Ovary (tissue), 10 donors: ENCODE measurements at places on chromosomes 6 and 20. TPM values are rescaled to one million over a fixed set of nuclear protein-coding genes. Genes with fewer than 3 reads are reported as not detected.

DNA sequence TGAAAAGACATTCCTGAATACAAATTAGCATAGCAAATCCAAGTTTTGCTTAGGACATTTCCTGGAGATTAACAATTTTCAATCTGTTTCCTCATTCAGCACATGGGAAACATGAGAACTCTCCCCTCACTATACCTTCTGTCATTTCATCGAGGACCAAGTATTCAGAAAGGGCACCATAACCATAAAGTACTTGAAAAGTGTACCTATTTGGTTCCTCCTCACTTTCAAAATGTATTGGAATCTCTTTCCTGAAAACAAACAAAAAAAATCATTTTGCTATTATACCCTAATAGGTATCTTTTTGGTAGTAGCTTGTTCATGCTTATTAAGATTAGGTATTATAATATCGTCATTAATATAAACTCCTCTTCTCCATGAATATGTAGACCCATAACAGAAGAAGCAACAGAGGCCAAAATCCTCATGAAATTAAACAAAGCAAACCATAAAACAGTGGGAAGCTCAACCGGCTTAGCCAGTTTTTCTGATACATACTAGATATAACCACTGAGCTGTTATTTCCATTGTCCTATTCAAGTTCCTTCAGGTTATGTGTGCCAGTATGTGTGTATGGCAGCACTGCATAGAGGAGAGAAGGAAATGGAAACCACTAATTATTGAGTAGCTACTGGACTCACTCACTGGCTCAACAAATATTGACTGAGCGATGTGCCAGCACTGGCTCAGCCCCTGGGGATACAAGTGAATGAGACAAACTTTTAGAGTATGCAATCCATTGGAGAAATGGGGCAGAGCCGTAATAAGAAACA lies 274.0 kb downstream of the MAFB start:
- DNase-seq: no peak

- no peak for DNase-seq
These were observed 69.2 kb upstream of the TBC1D7 start for GRCh38 chr6:13397359-13398068.

DNA sequence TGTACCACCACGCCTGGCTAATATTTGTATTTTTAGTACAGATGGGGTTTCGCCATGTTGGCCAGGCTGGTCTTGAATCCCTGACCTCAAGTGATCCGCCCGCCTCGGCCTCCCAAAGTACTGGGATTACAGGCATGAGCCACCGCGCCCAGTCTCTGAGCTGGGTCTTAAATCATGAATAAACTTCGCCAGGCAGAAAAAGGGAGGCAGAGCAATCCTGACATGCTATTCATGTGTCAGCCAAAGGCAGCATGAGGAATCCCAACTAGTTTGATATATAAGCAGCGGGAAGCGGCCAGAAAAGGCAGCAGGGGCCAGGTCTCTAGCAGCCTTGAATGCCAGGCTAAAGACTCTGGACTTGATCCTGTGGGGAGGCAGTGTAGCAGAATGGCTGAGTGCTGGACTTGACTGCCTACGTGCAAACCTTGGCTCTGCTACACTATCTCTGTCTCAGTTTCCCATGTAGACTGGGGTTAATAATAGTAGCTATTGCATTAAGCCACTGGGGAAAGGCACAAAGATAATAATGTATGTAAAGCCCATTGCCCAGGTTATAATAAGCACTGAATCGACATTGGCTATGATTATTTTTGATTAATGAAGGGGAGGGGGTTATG lies 1.8 kb downstream of the PROCR start:
- DNase-seq: no peak

GDAP1L1 gene
- total RNA-seq: 1.4 TPM

GRCh38 chr6:2784930-2785329 lies 19.7 kb downstream of the WRNIP1 start:
- DNase-seq: no peak

DNA sequence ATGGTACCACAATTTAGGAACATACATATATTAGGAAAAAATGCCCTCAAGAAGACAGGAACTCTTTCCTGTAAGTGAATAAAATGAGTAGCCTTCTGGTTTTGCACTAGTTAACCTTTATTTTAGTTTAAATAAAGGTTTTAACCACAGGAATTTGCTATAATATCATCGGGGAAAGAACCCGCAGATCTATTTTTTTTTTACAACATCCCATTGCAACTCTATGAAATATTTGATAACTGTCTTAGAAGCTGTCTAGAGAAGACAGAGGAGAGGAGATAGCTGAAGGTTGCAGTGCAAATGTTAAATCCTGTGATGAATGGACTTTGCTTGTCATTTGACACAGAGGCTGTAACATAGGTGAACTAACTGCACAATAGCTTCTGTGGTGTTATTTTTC lies 69.5 kb downstream of the TINAG start:
- no peak for DNase-seq

DUSP15 gene
- 5.5 TPM for total RNA-seq

ECT2L gene
- 6.8 TPM for total RNA-seq

DNA sequence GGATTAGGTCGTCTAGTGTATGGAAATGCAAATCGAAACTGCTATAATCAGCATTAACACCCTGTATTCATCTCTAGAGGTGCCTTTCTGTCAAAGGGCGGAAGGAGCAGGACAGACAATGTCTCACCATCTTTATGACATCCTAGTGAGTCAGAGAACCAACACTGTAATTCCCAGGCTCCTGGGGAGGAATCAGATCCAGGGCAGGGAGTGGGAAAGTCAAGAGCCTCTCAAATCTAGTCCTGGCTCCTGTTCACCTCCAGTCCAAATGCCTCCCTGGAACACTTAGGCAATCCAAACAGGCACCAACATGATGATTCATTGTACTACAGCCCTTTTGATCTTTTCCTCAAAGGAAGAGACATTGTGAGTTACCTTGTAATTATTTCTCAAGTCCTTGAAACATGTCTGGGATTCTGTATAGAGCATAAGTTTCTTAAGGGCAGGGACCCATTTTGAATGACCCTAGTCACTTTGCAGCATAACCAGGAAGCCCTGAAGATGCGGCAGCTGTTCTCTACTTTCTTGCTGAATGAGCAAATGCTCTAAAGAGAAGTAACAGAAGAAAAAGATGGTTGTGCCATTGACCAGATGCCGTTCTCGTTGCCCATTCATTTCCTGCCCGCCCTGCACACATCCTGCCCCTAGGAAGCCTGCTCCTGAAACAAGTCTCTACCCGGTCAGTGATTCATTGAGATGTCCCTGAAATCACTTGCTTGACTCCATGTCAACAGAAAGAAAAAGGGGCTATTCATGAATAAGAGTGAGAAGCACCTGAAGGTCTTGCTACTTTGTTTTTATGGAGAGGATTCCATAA lies 112.8 kb upstream of the JARID2 start:
- DNase-seq: no peak

- DNase-seq: no peak
These were observed 20.4 kb downstream of the EPB41L2 start for GRCh38 chr6:131042664-131043063.

NINL gene
- total RNA-seq: 20.3 TPM

NMBR gene
- total RNA-seq: not detected

E2F1 gene
- total RNA-seq: 4.0 TPM

GRCh38 chr6:116847227-116847626 lies 18.3 kb upstream of the GPRC6A start:
- no peak for DNase-seq

- peak; percentile 56 for DNase-seq
These were observed 67.8 kb upstream of the RALGAPA2 start for GRCh38 chr20:20780127-20780824.

GRCh38 chr6:133341607-133342158 lies 100.5 kb downstream of the EYA4 start:
- DNase-seq: no peak

GRCh38 chr6:158115102-158115501 lies 53.0 kb downstream of the SERAC1 start:
- no peak for DNase-seq

DNA sequence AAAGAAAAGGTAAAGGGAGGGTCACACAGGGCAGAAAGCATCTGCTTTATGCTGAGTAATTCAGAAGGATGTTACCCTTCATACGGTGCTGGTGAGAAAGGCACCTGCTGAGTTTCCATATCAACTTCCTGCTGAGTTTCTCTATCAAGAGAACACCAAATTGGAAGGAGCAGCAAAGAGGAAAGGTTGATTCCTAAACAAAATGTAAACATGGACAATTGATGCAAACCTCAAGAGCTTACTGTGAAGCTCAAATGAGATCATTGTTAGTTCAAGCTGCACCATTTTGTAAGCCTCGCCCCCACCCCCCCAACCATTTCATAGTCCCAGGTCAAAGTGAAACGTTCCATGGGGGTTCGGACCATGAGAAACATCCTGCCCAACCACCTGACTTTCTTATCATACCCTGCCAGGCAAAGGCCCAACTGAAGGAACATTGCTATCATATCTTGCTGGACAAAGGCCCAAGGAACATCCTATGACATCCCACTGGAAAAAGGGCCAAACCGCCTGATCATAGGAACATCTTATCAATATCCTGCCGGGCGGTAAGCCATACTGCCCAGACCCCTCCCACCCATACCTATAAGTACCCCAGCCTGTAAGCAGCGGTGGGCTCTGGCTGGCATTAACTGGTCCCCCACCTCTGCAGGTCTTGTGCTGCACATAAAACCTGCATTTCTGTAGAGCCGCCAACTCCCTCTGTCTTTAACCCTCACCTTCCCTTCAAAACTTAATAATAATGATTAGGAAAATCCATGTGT lies 171.6 kb downstream of the UBE3D start:
- DNase-seq: no peak

ZNF184 gene
- total RNA-seq: 8.3 TPM

- no peak for DNase-seq
These were observed 28.9 kb upstream of the CD83 start for GRCh38 chr6:14088600-14089192.

DNA sequence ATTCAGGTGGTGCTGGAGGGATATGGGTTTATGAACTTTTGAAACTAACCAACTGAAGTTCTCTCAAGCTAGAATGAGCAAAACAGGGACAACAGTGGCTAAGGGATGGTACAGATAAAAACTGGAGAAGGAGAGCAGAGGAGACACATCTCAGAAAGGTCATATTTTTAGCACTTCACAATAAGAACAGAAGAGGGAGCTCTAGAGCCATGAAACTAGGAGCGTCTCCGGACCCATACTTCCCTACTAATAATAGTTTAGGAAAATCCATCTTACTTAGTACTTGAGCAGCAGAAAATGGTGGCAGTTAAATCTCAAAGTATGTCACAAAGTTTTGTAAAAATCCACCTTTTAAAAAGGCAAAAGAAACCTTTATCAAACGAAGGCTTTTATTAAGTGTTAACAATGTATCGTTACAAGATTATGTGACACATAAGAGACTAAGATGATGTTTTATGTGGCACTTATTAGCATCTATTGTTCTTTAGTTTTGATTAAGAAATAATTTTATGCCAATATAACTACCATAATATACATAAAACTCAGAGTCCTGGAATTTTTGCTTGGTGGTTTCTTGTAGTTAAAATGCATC lies 278.6 kb downstream of the TBC1D32 start:
- DNase-seq: no peak

GRCh38 chr20:58697201-58697866 lies 4.7 kb downstream of the NPEPL1 start:
- DNase-seq: peak; percentile 24

DNA sequence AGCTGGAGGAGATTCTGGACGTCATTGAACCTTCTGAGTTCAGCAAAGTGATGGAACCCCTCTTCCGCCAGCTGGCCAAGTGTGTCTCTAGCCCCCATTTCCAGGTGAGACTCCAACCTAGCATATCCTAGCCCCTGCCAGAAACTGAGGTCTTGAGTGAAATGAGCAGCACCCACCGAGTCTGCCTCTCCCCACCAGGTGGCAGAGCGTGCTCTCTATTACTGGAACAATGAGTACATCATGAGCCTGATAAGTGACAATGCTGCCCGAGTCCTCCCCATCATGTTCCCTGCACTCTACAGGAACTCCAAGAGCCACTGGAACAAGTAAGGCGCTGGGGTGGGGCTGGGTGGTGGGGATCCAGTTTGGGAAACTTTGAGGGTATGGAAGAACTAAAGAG lies 4.6 kb downstream of the MEA1 start:
- DNase-seq: no peak

DNA sequence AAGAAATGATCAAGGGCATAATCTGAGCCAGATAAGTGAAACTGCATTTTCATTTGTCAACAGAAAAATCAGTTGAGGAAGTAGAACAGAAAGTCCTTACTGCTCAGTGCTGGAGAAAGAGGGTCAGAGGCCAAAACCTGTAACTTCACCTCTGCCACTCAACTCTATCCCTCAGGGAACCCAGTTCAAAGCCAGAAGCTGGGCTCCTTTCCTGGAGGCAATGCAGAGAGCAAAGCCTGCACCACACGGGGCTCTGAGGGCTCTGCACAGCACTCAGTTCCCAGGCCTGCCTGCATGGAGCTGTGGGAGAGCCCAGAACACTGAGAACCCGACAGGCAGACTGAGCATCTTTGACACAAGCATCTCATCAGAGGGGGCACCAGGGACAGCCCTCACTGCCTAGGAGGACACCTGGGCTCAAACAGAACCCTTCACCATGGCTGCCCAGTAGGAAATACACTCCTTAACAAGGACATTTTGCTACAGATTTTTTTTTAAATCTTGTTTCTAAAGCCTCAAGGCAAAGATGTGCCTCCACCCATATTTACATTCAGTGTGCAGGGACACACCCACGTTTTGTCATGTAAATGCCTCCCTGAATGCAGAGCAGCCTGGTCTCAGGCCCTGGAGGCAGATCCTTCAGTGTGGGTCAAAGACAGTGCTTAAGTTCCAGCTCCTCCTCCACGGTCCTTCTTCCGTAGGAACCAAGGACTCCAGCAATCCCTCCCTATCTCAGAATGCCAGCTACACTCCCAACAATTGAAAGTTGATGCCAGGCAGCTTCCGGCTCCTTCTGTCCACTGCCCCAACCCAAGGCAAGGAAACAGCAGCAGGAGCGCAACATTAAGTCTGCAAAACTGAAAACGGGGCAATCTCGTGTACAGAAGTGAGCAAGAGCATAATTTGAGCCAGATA lies 6.6 kb downstream of the RNASET2 start:
- no peak for DNase-seq

MBOAT1 gene
- total RNA-seq: 13.4 TPM

MYCT1 gene
- total RNA-seq: 4.8 TPM

- DNase-seq: no peak
These were observed 877.8 kb downstream of the EPHA7 start for GRCh38 chr6:92541448-92542060.

GRCh38 chr6:113092795-113093194 lies 745.7 kb downstream of the RFPL4B start:
- DNase-seq: no peak

GRCh38 chr6:144749263-144749662 lies 464.1 kb downstream of the UTRN start:
- DNase-seq: no peak

GRCh38 chr20:43102394-43102793 lies 87.3 kb downstream of the PTPRT start:
- DNase-seq: no peak

- DNase-seq: no peak
These were observed 3.9 kb downstream of the SYNJ2 start for GRCh38 chr6:157985378-157986155.

TPD52L1 gene
- total RNA-seq: 154 TPM

OPRM1 gene
- not detected for total RNA-seq

SAMD3 gene
- 0.81 TPM for total RNA-seq

DNA sequence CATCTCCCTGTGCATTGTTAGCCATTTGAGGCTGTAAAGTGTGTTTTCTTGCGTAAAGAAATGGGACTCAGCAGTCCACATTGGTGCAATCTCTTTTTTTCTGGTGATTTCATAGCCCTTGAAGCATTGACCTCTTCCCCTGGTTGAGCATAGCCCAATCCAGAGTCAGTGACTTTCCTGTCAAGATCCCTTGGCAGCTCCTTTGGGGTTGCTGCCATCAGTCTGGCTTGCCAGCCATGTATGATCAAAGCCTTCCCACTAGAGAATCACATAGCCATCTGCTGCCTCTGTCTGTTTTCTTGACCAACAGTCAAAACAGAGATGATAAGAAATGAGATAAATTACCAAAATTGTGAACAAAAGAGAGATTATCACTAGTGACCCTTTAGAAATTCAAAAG lies 19.6 kb downstream of the HLA-A start:
- no peak for DNase-seq
